ENCODE measurements at places on chromosomes 12 and 14. TPM values are rescaled to one million over a fixed set of nuclear protein-coding genes. Genes with fewer than 3 reads are reported as not detected.

GRCh38 chr14:103157969-103158368 lies 34.7 kb downstream of the TNFAIP2 start:
- DNase-seq, result peak; percentile 60

- no peak for DNase-seq
These were observed 75.4 kb upstream of the PWP1 start for GRCh38 chr12:107610021-107610859.

DNA sequence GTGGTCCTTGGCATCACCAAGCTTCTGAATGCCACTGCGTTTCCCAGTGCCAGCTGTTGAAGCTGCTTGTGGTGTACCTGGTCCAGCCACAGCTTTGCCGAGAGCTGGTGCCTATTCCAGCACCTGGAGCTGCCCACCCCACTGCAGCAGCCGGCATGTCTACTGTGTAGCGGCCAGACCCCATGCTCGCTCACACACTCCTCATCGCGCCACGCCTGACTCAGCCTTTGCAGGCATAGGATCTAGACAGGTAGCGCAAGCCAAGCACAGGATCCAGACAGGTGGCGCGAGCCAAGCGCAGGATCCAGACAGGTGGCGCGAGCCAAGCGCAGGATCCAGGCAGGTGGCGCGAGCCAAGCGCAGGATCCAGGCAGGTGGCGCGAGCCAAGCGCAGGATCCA lies 11.6 kb upstream of the ZNF605 start:
- DNase-seq, result no peak

GRCh38 chr12:25594376-25594775 lies 41.3 kb upstream of the LMNTD1 start:
- no peak for DNase-seq

The OR6C76 gene
- not detected for total RNA-seq

- peak; percentile 93 for DNase-seq
These were observed 450 bp downstream of the BLTP3B start for GRCh38 chr12:100141998-100142850.

The PTPRR gene
- total RNA-seq, result 0.30 TPM

- no peak for DNase-seq
These were observed 88.9 kb upstream of the ARHGAP5 start for GRCh38 chr14:31988244-31988643.

DNA sequence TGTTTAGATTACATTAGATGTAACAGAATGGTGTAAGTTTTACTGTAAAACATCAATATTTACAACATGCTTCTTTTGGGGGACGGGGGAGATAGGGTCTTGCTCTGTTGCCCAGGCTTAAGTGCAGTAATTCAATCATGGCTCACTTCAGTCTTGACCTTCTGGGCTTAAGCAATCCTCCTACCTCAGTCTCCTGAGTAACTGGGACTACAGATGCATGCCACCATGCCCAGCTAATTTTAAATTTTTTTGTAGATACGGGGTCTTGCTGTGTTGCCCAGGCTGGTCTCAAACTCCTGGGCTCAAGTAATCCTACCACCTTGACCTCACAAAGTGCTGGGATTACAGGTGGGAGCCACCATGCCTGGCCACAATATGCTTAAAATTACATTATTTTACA lies 23.8 kb downstream of the TUBA1A start:
- DNase-seq, result no peak

GRCh38 chr14:61498303-61498702 lies 176.9 kb downstream of the PRKCH start:
- DNase-seq, result no peak

The C14orf39 gene
- total RNA-seq, result not detected

DNA sequence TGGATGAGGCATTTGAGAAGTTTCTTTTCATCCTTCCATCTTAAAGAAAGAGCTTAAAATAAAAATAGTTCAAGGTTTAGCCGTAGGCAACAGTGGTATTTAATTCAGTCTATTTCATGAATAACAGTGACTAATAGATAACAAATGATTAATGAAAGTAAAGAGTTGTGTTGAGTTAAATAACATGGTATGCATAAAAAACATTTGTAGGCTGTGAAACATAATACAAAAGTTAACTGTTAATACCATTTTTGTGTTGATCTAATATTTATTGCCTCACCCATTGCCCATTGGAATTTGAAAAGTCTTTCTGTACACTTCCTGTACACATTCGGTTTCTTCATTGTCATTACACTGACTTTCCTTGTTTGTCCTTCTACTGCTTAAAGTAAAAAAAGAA lies 108.6 kb upstream of the PDE3A start:
- DNase-seq, result no peak

GRCh38 chr14:62655166-62655565 lies 390.1 kb downstream of the KCNH5 start:
- no peak for DNase-seq

GRCh38 chr14:21258889-21259787 lies 10.1 kb downstream of the HNRNPC start:
- DNase-seq, result no peak

DNA sequence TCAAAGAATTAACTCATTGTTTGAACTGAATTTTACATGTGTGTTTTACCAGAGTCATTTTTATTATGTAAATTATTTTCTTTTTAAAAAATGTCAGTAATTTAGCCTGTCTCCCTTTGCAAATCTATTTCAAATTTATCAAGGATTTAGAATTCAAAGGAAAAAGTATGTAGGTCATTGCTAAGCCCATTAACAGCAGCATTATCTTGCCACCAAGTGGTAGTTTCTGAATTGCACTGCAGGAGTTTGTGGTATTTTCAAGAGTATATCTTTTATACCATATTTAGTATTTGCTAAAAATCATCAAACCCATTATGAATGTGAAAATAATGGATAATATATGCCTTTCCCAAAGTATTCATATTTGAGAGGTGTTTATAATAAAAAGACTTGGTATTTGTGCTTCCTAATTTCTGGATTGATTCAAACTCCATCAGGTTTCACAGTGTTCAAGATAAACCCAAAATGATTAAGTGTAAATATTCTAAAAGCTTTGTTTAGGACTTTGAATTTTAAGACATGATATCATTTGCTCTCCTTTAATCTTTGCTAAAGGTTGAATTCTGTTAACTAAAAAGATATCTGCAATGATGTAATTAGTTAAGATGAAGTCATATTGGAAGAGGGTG lies 711.4 kb downstream of the FSCB start:
- DNase-seq, result no peak

DNA sequence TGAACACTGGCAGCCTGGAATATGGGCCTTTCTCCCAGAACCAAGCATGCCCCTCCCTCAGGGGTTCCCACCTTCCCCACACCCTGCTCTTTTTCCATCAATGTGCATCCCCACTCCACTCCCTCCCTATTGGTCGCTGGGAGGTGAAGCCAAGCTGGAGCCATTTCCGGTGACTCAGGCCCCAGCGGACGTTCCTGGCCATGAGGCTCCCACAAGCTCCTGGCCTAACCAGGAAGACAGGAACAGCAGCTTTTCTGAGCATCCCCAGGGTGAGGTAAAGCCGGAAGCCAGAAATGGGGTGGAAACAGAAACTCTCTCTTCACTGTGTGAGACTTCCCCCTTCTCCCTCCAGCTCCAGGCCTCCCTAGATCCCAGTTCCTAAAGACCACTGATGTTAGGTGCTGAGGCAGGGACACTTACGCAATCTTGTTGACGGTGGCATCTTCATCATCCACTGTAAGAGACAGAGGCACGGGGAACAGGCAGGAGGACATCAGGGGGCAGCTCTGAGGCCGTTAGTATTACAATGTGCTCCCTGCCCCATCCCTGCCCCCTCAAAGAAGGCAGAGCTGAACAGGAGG lies 5.1 kb downstream of the LMBR1L start:
- no peak for DNase-seq

DNA sequence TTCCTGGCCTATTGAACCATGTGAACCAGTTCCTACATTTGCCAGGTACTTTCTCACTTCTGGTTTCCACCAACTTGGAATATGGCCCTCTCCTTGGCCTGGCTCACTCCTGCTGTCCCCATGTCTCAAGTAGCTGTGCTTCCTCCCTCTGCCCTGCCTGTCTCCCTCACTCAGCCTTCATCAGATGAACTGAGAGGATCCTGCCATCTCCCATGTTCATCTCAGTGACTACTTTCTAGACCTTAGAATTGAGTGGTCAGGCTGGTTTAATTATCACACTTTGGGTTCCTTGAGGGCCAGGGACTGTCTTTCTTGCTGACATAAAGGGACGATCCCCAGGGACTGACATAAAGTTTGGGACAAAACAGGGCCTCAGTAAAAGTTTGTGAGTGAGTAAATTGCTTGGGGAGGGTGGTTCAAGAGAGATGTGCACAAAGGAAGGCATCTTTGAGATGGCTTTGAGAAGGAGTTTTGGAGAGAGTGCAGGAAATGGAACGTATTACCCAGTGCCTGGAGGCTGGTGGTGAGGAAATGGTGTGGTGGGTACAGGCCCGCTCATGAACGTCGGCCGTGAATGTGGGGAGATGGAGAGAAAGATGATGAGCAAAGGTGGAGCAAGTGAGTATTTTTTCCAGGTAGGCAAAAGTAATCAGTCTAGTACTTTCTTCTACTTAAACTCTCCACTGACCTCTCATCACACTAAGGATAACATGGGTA lies 20.8 kb downstream of the DYRK2 start:
- no peak for DNase-seq

DNA sequence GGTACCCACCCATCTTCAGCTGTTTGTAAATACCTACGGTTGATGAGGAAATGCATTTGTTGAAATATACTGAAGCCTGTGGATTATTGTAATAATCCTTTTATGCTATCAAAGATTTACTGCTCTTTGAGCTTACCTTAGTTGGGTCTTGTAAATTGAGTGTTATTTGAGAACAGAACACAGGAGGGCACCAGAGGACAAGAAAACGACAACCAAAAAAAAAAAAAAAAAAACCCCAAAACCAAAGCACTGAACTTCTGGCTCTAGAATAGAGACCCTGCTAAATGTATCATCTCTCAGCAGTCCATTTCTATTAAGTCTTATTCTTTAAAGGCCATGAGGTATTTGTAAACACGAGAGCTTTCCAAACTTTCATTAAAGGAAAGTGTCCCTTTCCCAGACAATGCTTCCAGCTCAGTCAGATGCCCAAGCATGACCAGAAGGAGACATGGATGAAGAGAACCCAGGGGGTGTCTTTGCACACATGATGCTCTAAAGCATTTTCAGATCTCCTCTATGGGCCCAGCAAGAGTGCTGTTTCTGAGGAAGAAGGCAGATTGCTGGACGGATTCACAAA lies 763.9 kb downstream of the NRXN3 start:
- no peak for DNase-seq

DNA sequence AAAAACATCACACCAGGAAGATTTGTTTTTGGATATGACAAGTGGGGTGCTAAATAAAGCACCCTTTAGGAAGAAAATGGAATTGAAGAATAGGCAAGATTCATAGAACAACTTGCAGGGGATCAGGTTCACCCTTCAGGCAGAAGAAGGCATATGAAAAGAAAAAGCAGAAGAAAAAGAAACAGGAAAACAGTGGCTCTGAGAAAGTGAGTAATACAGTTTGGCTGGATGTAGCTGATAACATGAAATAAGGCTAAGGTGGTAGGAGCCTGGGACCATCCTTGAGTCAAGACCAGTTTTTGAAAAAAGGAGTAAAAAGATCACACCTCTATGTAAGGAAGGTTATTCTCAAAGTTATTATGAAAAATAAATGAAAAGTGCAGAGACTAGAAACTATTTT lies 42.4 kb downstream of the TRIP11 start:
- DNase-seq, result no peak

The PPFIA2 gene
- 1.5 TPM for total RNA-seq

The CLEC4C gene
- total RNA-seq, result not detected

GRCh38 chr12:82015623-82016347 lies 256.6 kb upstream of the PPFIA2 start:
- DNase-seq, result no peak

DNA sequence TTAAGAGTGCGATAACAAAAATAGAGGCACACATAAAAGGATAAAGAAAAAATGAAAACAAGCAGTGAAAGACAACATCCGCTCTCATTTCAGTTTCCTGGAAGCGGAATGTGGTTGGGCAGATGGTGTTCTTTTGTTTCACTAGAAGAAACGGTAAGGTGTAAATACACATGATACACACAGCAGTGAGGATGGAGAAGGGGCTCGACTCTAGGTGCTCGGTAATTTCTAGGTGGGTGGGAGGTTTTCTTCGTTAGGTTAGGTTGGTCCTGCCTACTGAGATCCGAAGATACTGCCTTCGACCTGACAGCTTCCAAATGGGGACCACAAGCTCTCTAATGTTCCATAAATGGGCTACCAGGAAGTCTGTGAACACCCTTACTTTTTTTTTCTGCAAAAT lies 1082.5 kb downstream of the BCL11B start:
- no peak for DNase-seq

- peak; percentile 78 for DNase-seq
These were observed 507 bp downstream of the AQP5 start for GRCh38 chr12:49961993-49962764.

GRCh38 chr14:35112641-35113040 lies 9.1 kb downstream of the PPP2R3C start:
- DNase-seq, result no peak

The GZMH gene
- total RNA-seq, result 5.9 TPM

DNA sequence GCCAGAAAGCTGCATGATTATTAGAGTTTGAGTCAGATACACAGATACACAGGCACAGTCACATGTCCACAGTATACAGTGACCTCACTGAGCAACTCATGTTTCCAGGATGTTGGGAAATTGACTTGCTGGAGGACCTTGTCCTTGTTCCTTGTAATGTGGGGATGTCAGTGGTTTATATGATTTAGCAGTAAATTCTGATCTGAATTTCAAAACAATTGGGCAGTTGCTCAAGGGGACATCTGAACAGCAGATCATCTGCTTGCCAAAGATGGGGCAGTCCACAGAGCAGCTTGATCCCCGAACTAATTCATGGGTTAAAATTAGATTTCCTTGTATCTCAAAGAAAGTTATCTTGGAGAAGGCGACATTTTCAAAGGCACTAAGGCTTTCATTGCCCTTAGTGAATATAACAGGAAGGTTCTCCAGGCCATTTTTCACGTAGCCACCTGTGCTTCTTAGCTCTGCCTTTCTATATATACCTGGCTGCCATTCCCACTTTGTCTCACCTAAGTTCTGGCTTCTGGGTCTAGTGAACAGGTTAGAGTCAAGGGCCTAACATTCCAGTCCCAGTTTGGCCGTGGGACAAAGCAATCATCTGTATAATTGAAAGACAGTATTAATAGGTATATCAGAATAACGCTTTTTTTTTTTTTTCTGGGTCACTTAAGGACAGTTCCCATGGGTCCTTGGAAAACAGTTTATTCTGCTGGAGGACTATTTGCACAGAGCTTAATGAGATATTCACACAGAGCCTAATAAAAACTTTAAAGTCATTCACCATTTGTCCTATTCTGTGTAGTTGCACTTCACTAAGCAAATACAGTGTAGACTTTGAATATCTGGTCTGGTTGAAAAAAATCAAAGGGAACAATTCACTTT lies 64.9 kb upstream of the STRN3 start:
- DNase-seq, result peak; percentile 75

The ZNF891 gene
- total RNA-seq, result 4.7 TPM

- no peak for DNase-seq
These were observed 140.0 kb downstream of the NDUFA12 start for GRCh38 chr12:94863321-94864035.

DNA sequence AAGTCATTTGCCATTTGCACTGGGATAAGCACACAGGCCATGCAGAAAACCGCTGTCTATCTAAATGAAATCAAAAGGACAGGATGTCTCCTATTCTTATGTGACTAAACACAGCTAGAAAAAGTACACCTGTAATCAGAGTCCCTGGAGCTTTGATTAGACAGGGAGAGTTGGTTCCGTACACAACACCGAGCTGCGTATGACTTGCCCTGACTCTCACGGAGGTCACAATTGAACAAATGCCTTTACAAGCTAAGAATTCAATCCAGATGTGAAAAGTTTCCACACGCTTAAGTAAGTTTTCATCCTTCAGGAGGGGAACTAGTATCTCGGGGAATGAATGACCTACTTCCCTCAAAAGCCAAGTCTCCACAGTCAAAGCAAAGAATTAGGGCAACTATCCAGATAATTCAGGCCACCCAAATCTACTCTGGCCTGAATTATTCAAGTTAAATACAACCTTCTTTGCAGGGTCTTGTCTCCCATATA lies 67.5 kb downstream of the RTN1 start:
- DNase-seq, result no peak
